ENCODE measurements at places on chromosomes 13 and 19. TPM values are rescaled to one million over a fixed set of nuclear protein-coding genes. Genes with fewer than 3 reads are reported as not detected.

The CXCL17 gene
- total RNA-seq = 1.2 TPM

The ALOX5AP gene
- total RNA-seq = 1.2 TPM

The RNU6-9 gene
- total RNA-seq = not detected

The OR7A5 gene
- total RNA-seq = not detected

Measured in tracheal epithelial cell (primary cell).